ENCODE measurements at places on chromosomes 3 and 15. TPM values are rescaled to one million over a fixed set of nuclear protein-coding genes. Genes with fewer than 3 reads are reported as not detected.

The SRGAP3 gene
- 14.4 TPM for total RNA-seq

DNA sequence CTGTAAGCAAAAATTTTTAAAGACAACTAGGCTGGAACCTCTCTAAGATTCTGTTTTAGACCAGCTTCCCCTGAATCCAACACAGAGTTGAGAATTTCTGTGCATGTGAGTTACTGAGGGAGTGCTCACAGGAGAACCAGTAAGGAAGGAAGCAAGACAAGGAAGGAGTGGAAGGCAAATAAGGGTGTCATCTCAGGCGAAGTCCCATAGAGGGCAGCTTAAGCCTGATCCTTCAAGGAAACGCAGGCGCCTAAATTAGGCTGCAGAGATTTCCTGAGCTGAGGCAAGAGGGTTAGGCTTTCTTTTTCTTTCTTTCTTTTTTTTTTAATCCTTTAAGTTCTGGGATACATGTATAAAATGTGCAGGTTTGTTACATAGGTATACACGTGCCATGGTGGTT is 36.2 kb upstream of the COL6A6 start:
- DNase-seq, result no peak

DNA sequence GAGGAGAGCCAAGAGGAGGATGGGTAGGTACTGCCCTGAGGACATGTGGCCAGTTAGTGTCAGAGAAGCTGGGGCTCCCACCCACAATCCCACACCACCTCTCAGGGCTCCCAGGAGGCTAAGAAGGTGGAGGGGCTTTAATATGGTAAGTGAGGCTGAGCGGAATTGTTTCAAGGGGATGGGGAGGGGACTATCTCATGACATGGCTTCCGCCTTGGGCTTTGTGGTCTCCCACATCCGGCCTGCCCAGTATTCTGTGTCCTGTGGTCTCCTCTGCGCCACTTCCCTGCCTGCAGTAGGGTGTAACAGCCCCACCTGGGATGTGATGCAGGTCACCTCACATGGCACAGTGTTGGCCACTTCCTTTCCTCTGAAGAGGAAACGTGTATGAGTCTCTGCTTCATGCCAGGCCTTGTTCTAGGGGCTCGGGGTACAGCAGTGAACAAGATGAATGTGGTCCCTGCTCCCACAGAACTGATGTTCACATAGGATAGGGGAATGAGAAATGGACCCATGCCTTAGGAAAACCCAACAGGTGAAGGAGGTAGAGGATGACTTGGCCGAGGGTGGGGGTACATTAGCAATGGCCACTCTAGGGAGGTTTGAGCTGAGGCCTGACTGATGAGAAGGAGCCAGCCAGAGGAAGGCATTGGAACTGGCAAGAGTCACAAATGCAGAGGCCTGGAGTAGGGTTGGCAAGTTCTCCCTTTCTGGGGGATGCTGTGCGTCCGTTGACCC is 3.2 kb downstream of the NEIL1 start:
- no peak for DNase-seq

DNA sequence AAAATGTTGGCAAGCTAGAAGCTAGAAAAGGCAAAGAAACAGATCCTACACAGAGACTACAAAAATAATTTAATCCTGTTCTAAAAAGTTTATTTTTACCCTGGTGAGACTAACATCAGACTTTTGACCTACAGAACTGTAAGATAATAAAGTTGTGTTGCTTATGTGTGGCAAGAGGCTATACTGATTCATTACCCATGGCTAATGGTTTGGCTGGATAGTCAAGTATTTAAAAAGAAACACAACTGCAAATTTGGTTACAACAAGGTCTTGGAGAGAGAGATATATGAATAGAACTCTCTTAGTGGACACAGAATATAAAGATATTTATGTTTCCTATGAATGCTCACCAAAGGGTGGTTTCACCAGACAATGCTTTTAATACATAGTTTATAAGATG is 364.2 kb upstream of the PLSCR5 start:
- no peak for DNase-seq

All from sciatic nerve (tissue), 2 donors.